ENCODE measurements at places on chromosomes 16 and 17.

- peak; percentile 94 for DNase-seq
Observed at GRCh38 chr16:4936991-4937781, at the start of gene PPL. PPL (minus strand) TSS chr16:4937148; CDS start chr16:4937045, 103 bp downstream.

DNA sequence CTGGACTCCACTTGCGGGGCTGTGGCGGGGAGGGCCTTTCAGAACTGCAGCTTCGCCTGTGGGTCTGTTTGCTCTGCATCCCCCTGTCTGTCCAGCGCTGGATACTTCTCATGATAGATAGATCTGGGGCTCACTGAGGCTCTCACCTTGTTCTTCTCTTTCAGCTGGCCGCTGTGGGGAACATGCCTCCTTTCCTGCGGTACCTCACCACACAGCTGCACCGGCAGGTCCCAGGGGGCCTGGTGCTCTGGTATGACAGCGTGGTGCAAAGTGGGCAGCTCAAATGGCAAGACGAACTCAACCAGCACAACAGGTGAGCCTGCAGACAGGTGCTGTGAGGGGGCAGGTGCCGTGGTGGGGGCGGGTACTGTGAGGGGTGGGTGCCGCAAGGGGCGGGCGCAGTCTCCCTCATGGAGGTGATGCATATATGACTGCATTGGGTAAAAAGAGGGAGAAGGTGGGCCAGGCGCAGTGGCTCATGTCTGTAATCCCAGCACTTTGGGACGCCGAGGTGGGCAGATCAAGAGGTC lies 6.2 kb downstream of the ENGASE start:
- no peak for DNase-seq

DNA sequence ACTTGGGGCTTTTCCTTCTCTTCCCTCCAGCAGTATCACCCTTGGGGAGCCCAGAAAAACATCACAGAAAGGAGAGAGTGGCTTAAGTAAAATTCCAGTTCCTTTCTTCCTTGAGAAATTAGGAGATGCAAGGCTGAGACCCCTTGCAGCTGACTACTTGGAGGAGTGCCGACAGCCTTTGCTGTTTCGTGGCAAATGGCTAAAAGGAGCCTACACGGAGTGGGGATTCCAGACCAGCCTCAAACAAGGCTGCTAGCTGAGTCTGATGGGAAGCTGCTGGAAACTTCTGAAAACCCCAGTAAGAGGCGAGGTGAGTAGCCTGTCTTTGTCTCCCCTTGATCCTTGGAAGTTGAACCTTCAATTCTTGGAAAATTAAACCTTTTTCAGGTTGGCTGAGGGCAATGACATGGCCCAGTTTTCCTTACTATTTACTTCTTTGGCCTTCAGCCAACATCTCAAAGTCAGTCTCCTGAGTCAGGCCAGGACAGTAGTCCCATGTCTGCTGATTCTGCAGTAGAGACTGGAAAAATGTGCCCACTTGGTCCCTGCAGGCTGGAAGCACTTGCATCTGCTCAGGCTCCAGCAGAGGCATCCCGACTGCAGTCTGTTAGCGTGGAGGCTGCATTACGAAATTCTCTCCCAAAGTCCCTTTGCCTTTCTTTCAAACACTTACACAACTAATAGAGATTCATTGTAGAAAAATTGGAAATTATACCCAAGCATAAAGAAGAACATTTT lies 23.4 kb downstream of the SMIM36 start:
- no peak for DNase-seq

GRCh38 chr16:85583491-85584181 lies 29.5 kb upstream of the GSE1 start:
- DNase-seq = no peak

GRCh38 chr17:3805581-3805980 lies 4.6 kb upstream of the ITGAE start:
- DNase-seq = no peak

DNA sequence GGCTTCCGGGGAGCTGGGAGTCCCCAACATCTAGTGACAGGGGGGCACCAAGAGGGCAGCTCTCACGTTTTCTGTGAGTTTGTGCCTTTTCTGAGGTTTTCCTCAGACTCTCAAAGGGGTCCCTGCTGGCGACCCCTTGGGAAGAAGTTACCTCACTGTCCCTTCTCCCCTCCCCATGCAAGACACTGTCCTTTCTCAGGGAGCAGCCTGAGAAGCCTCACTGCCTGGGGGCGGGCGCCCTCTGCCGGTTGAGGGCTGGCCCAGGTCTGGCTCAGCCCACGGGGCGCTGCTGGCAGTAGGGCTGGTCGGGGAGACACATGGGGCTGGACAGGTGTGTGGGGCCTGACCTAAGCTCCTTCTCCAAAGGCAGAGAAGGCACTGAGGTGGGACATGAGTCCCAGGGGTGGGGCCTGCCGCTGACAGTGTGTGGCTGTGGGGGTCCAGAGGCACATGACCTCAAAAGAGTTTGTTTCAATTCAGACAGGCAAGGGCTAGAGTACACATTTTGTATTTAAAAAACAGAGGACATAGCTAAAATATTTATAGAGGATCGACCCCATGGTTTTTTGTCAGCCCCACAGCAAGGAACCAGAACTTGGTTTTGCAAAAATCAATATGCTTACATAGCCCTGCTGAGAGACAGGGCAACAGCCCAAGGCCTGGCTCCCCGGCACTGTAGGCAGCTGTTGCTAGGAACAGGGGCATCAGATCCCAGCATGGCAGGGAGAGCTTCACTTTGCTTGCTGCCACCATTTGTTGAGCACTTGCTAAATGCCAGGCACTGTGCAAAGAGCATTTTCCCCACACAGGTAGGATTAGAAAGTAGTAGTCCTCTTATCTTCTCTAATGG lies 18.5 kb upstream of the ALDH3A1 start:
- DNase-seq = peak; percentile 54

DNA sequence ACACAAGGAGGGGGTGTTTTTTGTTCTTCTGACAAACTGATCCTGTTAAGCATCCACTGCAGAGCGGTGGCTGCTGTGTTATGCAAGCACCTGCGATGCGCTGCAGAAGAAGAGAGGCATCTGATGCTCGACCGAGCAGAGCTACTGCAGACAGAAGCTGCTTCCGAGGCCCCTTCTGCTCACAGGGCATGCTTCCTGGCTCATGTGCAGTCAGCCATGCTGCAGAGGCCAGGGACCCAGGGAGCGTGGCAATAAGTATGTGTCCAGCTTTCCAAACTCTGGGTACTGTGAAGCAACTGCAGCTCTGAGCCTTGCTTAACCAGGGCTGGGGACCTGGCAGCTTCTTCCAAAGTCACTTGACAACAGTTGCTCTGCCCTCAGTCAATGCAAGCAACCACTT lies 448.6 kb upstream of the RBFOX1 start:
- peak; percentile 75 for DNase-seq

- peak; percentile 37 for DNase-seq
Observed at GRCh38 chr17:46964315-46965265, 14.5 kb downstream of the RPRML start.

DNA sequence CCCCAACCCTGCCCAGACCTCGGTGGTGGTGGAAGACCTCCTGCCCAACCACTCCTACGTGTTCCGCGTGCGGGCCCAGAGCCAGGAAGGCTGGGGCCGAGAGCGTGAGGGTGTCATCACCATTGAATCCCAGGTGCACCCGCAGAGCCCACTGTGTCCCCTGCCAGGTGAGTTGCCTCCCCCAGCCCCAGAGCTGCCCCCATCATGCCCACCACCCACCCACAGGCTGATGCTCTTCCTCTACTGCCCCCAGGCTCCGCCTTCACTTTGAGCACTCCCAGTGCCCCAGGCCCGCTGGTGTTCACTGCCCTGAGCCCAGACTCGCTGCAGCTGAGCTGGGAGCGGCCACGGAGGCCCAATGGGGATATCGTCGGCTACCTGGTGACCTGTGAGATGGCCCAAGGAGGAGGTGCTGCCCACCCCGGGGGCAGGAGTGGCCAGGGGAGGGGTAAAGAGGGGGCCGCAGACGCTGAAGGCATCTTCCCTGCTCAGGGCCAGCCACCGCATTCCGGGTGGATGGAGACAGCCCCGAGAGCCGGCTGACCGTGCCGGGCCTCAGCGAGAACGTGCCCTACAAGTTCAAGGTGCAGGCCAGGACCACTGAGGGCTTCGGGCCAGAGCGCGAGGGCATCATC lies 8.4 kb downstream of the GALK1 start:
- DNase-seq = no peak

GRCh38 chr16:11159282-11159681 lies 96.7 kb downstream of the SOCS1 start:
- DNase-seq = no peak

DNA sequence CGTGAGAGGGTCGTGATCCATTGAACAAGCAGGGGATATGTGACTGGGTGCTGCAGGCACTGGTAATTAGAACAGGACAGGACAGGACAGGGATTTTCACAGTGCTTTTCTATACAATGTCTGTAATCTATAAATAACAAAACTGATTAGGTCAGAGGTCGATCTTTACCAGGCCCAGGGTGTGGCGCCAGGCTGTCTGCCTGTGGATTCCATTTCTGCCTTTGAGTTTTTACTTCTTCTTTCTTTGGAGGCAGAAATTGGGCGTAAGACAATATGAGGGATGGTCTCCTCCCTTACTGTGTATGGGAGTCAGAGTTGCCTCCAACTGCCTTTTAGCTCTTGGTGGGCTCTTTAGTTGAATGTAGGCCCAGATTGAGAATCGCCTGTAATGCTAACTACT lies 1.5 kb upstream of the ZNF764 start:
- DNase-seq = no peak

DNA sequence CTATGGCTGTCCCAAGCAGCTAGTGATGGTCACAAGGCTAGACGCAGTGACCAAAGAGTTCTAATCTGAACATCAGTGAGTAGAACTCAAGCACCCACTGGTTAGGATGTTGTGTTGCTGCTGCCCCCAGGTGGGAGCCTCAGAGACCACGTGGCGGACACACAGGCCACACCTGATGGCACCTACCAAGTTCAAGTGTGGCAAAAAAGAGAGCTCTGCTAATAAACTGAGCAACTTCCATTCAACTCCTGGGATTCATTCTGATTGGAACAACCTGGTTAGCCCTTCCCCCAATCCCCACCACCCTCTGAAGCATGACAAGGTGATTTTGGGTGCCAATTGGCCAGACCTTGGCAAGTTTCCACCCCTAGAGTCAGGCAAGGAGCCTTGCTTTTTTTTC lies 3.5 kb upstream of the LCMT1 start:
- peak; percentile 28 for DNase-seq

DNA sequence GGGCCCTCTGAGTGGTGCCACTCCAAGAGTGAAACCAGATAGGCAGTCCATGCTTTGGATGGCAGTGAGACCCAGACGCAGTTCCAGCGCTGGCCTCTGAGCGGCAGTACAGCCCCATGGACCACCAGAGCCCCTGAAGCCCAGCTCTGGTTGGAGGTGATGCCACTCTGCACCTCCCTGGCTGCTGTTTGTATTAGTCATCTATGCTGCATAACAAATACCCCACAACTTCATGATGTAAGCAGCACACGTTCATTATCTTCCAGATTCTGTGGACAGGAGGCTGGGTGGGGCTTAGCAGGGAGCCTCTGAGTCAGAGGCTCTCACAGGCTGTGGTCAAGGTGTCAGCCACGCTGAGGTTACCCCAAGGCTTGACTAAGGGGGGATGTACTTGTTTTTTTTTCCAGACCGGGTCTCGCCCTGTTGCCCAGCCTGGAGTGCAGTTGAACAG lies 5.1 kb upstream of the NME4 start:
- DNase-seq = peak; percentile 71

GRCh38 chr16:14529010-14529669 lies 100.9 kb downstream of the PARN start:
- peak; percentile 88 for DNase-seq

DNA sequence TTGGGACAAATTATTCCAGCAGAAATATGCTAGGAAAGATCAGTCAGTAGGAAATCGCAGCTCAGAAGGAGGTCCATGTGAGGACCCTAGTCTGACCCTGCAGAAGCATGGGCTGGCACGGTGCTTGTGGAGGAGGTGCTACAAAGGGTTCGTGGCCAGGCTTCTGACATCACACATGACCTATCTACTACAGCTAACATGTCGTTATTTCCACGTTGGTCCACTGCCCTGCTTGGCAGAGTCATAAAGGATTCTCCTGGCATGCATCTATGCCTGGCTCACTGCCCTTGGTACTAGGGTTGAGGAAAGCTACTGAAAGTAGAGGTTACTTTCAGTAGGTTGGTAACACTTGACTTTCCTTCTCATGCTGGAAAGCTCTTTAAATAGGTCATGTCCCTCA lies 118.1 kb upstream of the SHISA6 start:
- DNase-seq = no peak

GRCh38 chr17:76499267-76499667 lies 2.0 kb downstream of the RHBDF2 start:
- DNase-seq = no peak

DNA sequence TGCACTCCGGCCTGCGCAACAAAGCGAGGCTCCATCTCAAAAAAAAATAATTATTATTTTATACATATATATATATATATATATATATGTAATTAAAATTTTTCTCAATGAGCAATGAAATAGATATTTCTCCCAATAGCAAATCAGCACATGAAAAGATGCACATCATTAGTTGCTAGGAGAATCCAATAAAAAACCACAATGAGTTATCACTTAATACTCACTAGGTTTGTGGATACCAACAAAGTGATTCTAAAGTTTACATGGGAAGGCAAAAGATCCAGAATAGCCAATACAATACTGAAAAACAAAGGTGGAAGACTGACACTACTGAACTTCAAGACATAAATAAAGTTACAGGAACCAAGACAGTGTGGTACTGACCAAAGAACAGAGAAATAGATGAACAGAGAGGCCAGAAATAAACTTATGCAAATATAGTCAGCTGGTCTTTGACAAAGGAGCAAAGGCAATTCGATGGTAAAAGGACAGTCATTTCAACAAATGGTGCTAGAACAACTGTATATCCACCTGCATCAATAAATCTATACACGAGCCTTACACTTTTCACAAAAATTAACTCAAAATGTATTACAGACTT lies 13.6 kb downstream of the SMG6 start:
- DNase-seq = no peak

DNA sequence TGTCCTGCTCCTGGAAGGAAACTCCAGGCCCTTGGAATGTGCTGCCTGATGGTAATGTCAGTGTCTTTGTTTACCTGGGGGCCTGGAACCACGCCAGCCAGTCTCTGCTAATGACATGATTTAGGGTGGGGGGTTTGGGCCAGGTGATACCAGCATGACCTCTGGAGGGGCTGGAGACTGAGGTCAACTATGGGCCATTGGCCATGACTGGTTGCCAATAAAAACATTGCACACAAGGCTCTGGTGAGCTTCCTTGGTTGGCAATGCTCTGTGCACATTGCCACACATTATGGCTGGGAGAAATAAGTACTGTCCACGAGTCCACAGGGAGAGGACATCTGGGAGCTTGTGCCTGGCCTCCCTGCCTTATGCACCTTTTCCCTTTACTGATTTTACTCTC lies 52.5 kb downstream of the LITAF start:
- DNase-seq = peak; percentile 87

DNA sequence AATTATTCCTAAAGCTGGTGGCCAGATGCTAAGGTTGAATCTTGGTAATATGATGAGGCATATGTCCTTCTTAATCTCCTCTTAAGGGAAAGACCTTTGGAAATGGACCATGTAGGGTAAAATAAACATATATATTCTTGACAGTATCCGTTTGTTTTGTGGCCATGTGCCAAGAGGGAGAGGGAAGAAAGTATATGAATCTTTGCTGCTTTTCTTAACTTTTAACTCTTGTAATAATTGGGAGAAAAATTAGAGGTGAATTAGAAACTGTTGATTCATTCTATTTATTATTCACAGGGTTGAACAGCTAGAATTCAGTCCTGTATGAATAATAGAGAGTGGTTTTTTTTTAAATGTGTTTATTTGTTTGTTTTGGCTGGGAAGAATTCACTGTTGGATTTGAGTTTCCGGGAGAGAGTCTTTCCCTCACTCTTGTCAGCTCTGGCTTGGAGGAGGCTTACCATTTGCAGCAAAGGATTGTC lies 31.6 kb downstream of the AATF start:
- peak; percentile 44 for DNase-seq

GRCh38 chr17:38870259-38871165 lies 654 bp downstream of the LASP1 start:
- DNase-seq = peak; percentile 33

GRCh38 chr17:60863892-60864707 lies 186.4 kb downstream of the BCAS3 start:
- DNase-seq = no peak

Data from Caki2 (cell line).